HepG2 (cell line): ENCODE measurements at places on chromosomes 12 and 14. TPM values are rescaled to one million over a fixed set of nuclear protein-coding genes. Genes with fewer than 3 reads are reported as not detected.

DNA sequence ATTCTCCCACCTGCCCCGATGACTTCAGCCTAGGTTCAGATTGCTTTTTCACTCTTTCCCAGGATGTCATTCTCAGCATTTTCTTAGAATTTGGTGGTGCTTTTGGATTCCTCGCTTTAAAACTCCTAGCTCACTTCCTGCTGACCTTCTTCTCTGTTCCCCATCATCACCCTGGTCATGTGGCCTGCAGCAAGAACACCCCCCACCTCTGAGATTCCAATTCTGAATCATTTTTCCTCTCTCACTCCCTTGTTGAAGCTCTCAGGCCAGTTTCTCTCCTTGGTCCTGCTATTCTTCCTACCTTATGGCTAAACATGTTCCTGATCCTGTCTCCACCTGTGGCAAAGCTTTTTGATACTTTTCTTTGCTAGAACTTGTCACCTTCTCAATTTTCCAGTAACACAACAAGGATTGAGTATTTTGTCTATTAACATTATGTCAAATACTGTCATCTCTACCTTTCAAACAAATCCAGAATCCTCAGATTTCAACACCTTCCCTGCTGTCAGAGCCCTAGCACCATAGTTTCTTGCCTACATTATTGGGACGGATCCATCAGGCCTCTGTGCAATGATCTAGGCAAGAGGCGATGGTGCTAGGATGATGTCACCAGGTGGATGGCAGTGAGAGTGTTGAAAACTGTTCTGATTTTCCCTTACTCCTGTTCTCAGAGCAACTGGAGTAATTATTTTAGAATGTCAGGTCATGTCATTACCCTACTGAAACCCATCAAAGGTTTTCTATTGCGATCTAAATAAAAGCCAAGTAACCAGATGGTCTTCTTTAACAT, 233.7 kb downstream of the MON2 start:
- DNase-seq = no peak

GRCh38 chr12:132164426-132164825, 20.2 kb downstream of the NOC4L start:
- no peak for DNase-seq

Gene CD163L1
- total RNA-seq = 6.8 and 9.4 TPM in 2 replicates

GRCh38 chr12:454833-455232, 4.9 kb upstream of the B4GALNT3 start:
- DNase-seq = no peak

DNA sequence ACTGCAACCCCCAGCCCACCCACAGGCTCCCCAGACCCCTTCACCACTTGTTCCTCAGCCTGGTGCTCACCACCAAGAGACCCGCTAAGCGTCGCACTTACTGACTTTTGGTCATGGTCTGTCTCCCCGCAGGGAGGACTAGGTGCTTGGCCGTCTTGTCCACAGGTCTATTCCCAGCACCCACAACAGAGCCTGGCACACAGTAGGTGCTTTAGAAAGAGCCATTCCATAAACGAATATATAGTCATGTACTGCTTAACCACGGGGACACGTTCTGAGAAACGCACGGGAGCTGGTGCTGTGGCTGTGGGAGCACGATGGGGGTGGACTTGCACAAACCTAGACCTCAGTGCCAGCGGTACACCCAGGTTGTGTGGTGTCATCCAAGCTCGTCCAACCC, 34.0 kb downstream of the NCOR2 start:
- DNase-seq = no peak

Gene FAM181A
- total RNA-seq = 1.1 and 1.5 TPM in 2 replicates

Gene FAM186B
- total RNA-seq = 0.17 and 0.20 TPM in 2 replicates

Gene NANOG
- total RNA-seq = 0.24 TPM in 1 of 2 replicates, not detected in the other

DNA sequence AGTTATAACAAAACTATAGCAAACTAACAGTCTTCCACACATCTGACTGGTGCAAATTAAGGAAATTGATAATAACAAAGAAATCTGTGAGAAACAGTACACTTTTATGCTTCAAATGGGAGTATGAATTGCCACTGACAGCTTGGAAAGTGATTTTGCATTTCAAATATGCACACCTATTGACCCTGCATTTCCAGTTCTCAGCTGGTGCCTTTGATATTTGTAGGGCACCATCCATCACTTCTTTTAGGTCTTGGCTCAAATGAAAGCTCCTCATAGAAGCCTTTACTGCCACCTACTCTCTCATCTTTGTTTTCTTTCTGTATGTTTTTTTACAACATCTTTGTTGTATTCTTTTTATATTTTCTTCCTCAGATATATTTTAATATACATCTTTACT, 125.1 kb downstream of the ST8SIA1 start:
- DNase-seq = no peak

Gene CEBPE
- 0.11 TPM in 1 of 2 replicates, not detected in the other for total RNA-seq

GRCh38 chr12:122895704-122896636, at the start of gene VPS37B:
VPS37B (minus strand) TSS chr12:122896124; CDS start chr12:122896062, 62 bp downstream.
- peak; percentile 33 for DNase-seq
